ENCODE measurements at places on chromosomes 11 and 22.

GRCh38 chr11:94882931-94883330 is 90.4 kb downstream of the CWC15 start:
- DNase-seq: no peak

DNA sequence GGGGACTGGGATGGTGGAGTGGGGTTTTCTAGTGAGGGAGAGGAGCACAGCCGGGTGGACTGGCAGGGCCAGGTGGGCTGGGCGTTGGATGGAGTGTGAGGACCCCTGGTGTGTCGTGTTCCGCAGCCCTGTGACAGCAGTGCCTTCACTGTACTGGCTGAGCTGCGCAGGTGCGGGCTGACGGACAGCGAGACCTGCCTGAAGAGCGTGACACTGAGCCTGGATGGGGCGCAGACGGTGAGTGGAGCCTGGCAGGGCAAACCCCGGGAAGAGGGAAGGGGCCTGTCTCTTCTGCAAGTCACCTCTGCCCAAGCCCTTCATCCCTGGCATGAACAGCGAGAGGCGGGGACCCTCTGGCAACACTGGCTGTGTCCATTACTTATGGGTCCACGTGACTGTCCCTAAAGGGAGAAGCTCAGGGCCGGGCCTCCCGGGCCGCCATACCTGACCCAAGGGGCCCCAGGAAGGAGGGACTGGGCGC is 10.0 kb downstream of the MUC5AC start:
- no peak for DNase-seq

- no peak for DNase-seq
Measured at GRCh38 chr11:13110929-13111812, 102.1 kb downstream of the RASSF10 start.

- DNase-seq: no peak
Measured at GRCh38 chr11:7546324-7546791, 32.6 kb downstream of the PPFIBP2 start.

DNA sequence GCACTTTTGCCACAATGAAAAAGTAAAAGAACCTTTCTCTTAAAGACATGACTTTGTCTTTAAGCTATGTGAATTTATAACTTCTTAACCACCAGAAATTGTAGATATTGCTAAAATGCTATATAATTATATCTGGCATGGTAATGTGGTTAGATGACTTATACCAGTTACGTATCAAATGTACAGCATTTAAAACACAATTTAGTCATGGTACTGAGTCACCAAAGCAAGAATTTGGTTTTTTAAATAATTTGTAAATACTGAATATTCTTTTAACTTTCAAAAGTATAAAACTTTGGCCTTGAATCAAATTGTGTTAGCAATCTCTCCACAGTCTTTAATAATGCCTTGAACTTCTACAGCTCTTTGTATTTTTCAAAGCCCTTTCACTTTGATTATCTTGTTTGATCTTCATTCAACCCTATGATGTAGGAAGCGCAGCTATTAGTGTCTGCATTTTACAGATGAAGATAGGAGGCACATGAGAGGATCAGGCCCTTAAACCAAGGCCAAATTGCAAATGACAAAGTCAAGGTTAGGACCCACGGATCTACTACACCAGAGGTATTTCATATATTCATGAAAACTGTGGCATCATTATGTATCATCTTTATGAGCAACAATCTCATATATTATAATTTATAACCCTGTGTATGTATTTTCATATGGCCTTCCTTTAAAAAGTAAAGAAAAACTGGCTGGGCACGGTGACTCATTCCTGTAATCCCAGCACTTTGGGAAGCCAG is 4.4 kb upstream of the SYTL2 start:
- DNase-seq: no peak

DNA sequence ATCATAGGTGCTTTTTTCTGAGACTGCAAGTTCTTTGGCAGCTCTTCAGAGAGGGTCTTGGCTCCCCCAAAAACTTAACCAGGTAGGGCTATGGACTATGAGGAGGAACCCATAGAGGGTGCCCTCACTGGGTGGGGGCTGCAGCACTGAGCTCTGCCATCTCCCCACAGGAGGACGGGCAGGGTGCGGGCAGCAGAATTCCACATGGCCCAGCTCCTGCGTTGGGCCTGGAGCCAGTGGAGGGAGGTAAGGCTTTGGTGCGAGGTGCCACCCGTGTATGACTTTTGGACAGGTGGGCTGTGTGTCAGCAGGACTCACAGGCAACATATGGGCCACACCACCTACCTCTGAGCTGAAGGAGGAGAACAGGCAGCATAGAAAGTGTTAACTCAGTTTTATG is 58.4 kb downstream of the PISD start:
- DNase-seq: no peak

- DNase-seq: no peak
Measured at GRCh38 chr11:68026391-68027105, 3.9 kb upstream of the NDUFS8 start.

DNA sequence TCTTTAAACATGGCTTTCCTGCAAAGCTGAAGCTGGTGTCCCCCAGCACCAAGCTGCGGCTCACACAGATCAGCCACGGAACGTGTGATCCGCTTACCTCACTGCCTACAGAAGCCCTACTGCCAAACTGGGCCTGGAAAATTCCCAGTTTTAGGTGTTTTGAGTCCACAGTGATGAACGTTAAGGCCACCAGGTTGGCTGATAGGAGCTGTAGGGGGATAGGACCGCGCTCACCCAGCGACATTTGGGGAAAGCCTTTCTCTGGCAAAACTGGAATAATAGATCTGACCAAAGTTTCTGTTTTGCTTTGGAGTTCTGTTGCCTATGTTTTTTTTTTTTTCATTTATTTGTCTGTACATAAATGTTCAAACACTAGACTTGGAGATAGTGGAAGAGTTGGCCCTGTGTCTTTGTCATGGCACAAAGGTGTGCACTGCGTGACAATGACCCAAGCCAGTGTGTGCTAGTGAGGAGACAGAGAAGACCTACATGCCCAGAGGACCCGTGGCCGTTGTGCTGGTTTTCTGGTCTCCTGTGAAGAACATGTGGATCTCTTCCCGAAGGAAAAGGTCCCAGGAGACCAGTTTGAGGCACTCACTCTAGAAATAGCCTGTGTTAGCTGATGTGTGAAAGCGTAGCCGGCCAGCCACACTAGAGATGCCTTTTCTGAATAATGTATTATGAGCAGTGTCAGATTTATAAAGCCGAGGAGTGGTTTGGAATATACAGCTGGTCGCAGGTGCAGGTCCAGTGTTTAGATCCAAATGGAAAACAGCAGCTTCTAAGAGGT is 15.0 kb downstream of the ASPHD2 start:
- no peak for DNase-seq

DNA sequence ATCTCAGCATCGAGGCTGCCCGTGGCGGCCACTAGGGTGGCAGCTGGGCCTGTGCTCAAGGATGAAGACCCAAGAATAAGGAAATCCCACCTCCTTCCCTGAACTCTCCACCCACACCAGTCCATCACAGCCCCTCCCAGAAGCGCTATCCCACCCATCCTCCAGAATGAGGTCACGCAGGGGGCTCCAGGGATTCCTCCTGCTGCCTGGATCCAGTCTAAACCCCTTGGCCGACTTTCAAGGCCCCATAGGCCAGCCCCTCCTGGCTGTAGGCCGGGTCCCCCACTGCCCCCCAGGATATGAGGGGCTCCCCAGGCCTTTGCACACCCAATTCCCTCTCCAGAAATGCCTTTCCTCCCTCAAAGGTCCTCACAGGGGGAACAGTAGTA is 19.0 kb upstream of the SCGB1A1 start:
- DNase-seq: no peak

- no peak for DNase-seq
Measured at GRCh38 chr11:122923302-122923701, 40.7 kb downstream of the JHY start.

GRCh38 chr11:94000659-94001058 is 20.5 kb upstream of the HEPHL1 start:
- no peak for DNase-seq

DNA sequence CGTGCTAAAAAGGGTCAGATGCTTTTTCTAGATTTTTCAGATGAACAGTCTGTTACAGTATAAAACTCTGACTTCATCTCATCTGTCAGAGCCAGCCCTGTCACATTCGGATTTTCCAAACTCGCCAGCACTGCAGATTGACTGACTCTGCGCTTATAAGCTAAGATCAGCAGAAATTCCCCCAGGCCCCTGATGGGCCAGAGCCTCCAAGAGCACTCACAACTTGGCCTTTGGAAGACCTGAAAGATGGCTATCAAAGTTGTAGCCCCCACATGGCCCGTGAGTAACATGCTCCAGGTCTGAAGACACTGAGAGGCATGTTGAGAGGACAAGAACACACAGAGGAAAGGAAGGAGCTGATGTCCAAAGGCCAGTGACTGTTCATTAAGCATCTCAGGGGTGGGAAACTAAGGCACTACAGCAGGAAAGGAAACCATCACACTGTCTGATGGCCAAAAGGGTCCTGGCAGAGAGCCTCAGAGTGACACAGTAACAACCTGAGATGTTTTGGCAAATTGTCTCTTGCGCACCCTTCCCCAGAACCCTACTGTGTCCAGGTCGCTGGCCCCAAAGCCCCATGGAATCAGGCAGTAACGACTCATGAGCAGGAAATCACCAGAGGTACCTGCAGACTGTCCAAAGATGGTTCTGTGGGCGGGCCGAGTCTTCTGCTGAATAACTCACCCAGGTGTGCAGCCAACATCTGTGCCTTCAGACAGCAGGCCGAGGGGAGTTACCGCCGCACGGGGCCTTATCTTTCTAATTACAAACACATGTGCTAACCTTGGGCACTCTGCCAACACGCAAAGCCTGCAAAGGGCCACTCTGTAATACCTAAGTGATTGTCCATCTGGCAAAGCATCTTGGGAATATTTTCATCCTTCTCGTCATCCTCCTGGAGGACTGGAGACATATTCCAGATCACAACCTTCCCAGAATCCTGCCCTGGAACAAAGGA is 23.6 kb downstream of the HIRA start:
- no peak for DNase-seq

GRCh38 chr22:38077595-38077994 is 6.4 kb downstream of the SLC16A8 start:
- DNase-seq: no peak

GRCh38 chr22:48218889-48219420 is 1456.5 kb downstream of the TBC1D22A start:
- no peak for DNase-seq

DNA sequence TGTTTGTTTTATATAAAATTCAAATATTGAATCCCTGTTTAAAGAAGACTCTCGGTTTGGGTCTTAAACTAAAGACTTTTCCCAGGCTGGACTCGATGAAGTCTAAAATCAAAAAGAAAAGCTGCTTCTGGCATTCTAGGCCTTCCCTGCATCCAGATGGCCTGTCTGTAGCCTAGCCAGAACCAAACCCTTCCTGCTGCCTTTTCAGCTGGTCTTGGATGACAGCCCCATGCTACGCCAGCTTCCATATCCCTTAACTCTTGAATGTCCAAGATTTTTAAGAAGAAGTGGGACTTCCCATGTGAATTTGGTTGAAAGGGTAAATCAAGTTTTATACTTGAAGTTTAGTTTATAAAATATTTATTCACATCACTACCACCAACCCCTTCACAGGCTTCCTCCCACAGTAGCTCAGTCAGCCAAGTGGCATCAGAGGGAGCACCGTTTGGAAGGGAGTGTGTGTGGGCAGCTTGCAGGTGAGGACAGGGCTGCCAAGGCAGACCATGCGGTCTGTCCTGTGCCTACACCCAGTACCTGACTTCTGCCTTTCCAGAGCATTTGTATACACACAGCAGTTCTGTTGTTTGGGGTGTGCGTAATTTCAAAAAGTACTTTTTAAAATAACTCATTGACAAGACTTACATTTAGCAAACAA is 18.2 kb upstream of the PSMA1 start:
- DNase-seq: no peak

- DNase-seq: no peak
Measured at GRCh38 chr11:42992594-42992993, 319.2 kb upstream of the API5 start.

DNA sequence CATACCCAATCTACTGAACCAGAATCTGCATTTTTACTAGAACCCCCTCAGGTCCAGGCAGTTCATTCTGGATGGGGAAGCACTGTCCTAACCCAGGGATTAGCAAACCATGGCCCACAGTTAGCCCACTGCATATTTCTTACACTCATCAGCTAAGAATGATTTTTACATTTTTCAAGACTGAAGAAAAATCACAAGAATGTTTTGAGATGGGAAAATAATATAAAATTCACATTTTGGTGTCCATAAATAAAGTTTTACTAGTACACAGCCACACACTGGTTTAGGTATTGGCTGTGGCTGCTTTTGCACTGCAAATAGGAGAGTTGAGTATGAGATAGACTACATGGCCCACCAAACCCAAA is 59.4 kb downstream of the PPFIBP2 start:
- DNase-seq: no peak

- peak; percentile 99 for DNase-seq
Measured at GRCh38 chr11:129143335-129143734, 48.8 kb downstream of the ARHGAP32 start.

GRCh38 chr11:113247966-113248365 is 66.4 kb upstream of the TTC12 start:
- peak; percentile 6 for DNase-seq

DNA sequence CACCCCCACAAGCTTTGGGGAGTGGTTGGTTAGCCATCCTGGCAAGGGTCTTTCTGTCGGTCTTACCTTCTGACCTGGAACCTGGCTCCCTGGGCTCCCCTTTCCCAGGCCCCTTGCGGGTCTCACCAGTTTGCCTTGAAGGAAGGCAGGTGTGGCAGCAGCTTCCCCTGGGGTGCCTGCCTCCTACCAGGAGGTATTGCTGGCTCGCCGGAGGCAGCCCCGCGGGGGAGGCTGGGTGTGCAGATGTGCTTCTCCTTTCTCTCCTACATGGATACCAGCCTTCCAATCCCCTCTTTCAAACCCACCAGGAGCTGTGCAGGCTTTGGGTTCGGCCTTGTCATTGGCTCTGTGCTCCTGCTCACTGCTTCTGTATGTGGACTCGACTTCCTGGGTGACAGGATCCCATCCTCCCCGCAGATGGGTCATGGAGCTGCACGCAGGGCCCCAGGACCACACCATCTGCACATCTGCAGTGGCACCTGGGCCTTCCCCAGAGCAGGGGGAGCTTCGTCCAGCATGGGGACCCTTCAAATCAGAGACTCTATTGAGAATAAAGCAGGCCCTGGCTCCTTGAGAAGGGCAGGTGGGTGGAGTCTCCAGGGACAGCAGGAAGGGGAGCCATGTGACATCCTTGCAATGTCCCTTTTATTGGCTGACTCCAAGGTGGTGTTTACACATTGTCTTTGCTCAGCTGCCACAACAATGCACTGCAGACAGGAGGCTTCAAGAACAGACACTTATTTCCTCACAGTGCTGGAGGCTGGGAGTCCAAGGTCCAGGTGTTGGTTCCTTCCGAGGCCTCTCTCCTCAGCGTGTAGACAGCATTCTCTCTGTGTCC is 592.0 kb downstream of the BRD1 start:
- no peak for DNase-seq

- DNase-seq: no peak
Measured at GRCh38 chr11:117933930-117934329, 4.7 kb upstream of the TMPRSS13 start.

Measured in mesenchymal stem cell (in vitro differentiated cells and primary cell).